ENCODE measurements at places on chromosomes 12 and 14.

DNA sequence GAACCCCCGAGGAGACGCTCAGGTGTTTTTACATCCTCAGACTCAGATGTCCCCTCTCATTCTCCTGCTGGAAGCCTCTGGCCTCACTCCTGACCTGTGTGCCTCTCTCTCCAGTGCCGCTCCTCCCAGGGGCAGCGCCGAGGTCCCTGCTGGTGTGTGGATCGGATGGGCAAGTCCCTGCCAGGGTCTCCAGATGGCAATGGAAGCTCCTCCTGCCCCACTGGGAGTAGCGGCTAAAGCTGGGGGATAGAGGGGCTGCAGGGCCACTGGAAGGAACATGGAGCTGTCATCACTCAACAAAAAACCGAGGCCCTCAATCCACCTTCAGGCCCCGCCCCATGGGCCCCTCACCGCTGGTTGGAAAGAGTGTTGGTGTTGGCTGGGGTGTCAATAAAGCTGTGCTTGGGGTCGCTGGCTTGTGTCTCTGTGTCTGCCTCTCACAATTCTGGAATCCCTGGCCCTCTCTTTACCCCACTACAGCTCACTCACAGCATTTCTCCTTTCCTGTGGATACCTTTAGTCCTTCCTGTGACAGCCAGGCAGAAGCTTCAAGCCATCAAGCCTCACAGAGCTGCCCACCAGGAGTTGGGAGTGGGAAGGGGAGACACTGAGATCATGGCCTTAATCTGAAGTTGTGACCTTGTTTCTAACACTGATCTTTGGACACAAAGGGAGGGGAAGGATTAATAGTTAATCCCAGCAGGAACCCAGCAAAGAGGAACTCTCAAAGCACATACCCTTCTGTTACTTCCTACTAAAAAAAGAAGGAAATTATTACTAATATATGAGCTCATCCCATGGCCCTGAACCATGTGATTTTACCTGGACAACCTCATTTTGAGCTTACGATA, 1.1 kb upstream of the SOAT2 start:
- DNase-seq: no peak

DNA sequence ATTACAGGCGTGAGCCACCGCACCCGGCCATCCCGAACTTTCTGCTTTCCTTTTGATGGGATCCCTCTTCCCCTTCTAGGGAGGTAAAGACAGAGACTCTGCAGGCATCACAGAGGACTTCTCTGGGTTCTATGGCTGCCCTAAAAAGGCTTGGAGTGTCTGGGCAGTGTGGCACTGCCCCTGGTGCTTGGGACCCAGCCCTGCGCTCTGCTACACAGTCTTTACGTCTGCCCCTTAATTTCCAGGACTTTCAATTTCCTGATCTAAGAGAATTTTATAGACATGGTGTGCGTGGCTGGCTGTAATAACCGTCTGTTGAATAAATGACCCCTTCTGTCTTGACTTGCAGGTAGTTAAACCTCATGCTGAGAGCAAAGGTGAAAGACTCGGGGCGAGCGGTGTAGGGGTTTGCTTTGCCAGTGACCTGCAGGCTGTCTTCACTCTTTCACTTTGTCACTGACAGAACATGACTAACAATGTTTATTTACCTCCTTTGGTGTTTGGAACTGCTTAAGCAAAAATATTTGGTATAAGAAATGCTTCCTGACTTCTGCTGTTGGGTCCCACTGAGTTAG, 110.9 kb upstream of the MAP1LC3B2 start:
- no peak for DNase-seq

- no peak for DNase-seq
Observed at GRCh38 chr12:106974511-106974910, 12.4 kb downstream of the MTERF2 start.

DNA sequence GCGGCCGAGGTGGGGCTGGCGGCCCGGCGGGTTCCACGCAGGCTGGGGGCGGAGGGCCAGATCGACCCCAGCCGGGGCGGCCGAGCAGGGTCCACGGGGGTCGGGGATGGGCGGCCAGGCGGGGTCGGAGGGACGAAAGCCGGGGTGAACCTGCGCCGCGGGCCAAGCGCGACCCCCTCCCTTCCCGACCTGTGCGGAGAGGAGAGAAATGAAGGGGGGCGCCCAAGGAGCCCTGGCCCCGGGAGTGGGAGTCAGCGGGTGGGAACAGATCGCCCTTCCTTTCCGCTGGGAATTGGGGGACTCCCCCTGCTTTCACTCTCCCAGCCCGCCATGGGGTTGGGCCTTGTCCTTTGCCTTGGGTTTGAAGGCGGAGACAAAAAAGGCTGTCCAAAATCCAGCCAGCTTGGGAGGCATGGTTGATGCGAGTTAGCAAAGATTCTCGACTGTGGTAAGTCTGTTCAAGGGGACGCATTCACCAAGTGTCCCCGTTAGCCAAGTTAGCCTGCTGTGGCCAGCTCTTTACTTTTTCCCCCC, 559 bp upstream of the CKAP4 start:
- DNase-seq: peak; percentile 54

DNA sequence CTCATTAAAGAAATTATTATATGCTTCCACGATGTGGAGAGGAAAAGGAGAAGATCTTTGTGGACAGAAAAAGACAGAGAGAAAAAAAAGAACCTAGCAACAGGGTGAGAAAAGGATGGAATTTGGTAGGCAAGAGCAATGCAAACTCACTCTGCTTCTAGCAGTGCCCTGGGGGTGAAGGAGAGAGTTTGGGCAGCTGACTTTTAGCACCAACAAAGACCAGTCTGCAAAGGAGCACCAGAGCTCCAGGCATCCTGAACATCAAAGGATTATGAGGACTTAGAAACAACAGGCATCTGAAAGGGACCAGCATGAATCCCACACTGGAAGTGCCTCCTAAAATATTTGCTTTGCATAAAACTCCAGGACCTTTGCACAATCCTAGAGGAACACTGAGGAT, 32.8 kb upstream of the RERG start:
- no peak for DNase-seq

- DNase-seq: no peak
Observed at GRCh38 chr12:52831251-52831650, 2.9 kb downstream of the KRT79 start.

- DNase-seq: no peak
Observed at GRCh38 chr12:19382563-19382962, 56.7 kb upstream of the AEBP2 start.

DNA sequence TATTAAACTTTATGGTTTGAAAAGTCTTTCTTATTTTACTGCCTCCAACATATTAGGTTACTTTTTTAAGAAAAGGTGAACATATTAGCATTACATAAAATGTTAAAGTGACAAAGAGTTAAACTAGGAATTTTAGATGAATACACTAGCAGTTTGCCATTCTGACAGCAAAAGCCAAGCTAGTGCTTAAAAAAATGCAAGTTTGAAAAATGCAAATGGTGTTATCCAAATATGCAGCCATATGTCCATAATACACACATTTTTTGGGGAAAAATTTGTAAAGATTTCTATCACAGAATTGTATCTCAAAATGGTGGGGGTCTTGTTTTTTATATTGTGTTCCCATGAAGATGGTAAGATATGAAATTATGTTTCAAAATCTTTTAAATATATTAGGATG, 466.1 kb downstream of the FOXG1 start:
- no peak for DNase-seq

DNA sequence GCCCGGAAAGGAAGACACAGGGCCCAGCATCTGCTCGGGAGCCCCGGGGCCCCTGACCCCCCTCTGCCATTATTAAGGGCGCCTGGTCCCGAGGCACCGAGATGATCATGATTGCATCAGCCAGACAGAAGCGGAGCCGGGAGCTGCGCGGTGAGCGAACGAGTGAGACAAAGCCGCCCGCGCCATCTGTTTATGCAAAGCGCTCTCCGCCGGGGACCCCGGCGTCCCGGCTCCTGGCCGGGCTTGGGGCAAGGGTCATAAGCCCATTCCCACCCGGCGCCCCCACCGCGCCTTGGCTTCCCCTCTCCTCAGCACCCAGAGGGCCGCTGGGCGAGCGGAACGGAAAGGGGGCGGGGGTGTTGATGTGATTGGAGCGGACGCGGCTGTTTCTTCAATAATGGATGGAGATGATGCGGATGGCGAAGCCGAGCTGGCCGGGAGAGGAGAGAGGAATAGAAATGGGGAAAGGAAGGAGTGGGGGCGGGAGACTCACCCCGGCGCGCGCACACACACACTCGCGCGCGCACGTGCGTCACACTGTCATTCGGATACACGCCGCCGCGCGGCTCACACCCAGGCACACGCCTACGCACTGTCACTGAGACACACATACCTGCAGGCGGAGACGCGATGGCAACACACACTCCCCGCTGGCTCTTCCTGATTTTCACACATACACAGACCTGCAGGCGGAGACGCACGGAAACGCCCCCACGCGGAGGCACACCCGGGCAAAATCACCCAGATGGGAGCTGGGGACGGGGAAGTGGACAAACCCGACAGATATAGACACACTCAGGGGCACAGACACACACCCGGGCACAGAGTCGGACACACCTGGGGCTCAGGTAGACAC, 10.7 kb downstream of the STAC3 start:
- DNase-seq: peak; percentile 64

- no peak for DNase-seq
Observed at GRCh38 chr12:130739571-130739970, 23.5 kb upstream of the RIMBP2 start.

- DNase-seq: no peak
Observed at GRCh38 chr14:36818794-36819384, 157.2 kb downstream of the PAX9 start.

DNA sequence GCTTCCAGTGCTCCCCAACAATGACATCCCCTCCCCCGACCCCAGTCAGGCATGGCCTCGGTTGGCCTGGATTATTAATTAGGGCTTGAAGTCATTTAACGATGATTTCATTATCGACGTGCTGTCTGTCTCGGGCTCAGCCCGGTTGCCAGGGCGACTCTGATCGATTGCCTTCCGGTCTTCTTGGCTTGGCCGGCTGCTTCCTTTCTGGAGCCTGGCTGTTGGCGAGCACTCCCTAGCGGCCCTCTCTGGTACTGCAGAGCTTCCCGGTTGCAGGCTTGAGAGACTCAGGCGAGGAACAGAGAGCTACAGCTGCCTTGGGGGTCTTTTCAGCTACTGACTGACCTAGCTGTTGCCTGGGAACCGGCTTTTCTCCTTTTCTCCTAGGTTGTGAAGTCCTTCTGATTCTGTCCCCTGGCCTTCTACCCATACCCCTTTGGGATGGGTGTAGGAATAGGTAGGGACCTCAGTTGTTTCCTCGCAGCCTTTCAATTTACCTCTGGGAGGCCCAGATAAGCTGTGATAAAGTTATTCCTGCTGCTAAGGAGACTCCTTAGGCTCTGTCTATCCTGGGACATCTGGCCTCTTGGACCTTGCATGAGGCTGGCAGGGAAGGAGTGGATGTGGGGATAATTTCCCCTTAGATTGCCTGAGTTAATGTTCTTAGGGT, 5.5 kb upstream of the CISTR start:
- peak; percentile 76 for DNase-seq

GRCh38 chr12:18683327-18684013, 54.3 kb downstream of the PLCZ1 start:
- DNase-seq: no peak

GRCh38 chr14:70696026-70696425, 54.3 kb downstream of the TTC9 start:
- no peak for DNase-seq

GRCh38 chr12:115648463-115648862, 629.0 kb downstream of the MED13L start:
- no peak for DNase-seq

DNA sequence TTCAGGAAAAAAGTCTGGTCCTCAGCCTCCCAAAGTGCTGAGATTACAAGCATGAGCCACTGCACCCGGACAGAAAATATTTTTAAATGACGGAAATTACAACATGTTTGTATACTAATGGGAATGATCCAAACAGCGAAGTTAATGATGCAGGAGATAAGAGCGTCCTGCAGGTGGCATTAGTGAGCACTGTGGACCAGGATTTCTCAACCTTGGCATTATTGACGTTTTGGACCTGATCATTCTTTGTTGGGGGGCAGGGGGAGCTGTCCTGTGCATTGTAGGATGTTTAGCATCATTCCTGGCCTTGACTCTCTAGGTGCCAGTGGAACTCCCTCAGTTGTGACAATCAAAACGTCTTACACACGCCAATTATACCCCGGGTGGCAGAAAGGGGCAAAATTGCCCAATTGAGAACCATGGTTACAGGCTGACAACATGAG, 34.1 kb downstream of the SCFD1 start:
- no peak for DNase-seq

DNA sequence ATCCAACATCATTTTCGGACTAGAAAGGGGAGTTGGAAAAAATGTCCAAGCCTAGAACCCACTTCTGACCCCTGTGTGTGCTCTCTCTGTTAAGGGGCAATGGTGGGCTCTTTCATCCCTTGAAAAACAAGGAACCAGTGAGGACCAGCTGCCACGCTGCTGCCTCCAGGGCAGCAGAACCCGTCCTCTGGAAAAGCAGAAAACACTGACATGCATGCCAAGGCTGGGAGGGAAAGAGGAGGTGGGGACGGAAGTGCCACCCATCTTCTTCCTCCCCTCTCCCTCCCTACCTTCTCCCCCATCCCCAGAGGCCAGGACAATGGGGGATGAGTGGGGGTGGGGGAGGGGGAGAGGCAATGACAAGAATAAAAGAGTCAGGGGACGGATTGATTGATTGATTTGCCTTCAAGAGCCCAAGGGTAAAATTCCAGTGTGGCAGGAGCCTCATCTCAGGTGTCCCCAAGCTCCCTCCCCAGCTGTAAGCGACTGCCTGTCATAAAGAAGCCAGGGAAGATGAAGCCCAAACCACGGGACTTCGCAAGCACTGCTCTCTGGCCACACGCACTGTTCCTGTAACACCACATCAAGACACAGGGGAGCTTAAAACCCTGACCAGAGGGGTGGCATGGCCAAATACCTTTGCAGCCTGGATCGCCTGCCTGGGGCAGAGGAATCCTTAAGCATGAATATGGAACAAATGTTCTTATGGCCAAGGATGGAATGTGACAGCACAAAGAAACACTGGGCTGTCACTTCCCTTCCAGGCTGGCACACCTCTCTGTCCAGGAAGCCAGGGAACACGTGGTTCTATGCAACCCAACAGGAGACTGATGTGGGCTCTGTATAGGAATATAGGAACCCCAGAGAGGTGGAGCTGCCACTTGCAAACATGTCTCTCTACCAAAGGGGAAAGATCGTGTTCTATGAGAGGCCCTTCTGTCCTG, 38.9 kb upstream of the BDKRB2 start:
- no peak for DNase-seq

GRCh38 chr12:607541-608001, 55.7 kb downstream of the NINJ2 start:
- no peak for DNase-seq

DNA sequence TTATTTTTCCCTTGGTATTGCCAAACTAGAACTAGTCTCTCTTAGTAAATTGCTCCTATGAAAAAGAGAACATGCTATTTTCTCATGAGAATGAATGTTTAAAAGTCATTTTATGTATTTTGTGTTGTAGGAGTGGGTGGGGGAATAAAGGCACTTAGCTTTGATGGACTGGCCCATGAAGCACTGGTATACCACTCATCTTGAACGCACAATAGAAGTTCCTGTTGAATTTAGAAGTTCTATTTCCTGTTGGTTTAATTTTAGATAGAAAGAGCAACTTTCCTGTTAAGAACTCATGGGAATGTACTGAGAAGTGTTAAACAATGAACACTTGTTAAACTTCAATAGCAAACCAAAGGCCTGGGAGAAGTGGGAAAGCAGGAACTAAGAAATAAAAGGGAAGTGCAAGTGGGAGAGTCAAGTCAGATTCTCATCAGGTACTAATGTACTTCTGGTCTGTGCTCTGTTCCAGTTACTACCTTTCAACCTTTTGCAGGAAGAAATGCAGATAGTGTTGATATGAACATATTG, 23.1 kb downstream of the TTC6 start:
- DNase-seq: no peak

GRCh38 chr14:34013721-34014060, 62.8 kb upstream of the EGLN3 start:
- DNase-seq: no peak
